Stimulated activated CD4-positive, alpha-beta T cell treated with anti-CD3 and anti-CD28 coated beads, TNF-alpha, amount 100 ng/mL, for 24 hours (primary cell): ENCODE measurements at places on chromosomes 7 and 10.

DNA sequence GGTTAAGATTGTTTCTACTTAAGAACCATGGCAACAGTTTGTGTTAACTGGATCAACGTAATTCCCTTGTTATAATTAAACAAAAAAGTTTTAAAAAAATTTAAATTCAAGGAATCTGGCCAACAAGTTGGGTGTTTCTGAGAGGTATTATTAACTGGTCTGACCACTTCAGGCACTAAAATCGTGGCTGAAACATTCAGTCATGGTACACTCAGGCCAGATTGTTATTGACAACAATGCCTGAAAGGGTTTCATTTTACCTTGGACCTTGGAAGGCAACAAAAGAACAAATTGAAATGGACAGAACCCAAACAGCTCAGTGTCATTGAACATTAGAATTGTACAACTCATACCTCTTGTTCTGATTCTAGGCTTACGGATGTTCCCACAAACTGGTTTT lies 103.3 kb upstream of the ARMC3 start:
- no peak for DNase-seq

DNA sequence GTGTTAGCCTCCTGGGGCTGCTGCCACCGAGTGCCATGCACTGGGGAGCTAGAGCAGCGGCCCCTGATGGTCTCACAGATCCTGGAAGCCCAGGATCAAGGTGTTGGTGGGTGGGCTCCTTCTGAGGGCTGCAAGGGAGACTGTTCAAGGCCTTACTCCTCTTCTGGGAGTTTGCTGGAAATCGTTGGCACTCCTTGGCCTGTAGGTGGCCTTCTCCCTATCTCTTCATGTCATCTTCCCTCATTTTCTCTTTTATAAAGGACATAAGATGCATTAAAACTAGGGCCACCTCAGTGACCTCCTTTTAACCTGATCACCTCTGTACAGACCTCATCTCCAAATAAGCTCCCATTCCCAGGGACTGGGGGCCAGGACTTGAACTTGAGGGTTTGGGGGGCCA lies 27.0 kb upstream of the ZNF862 start:
- DNase-seq = no peak

GRCh38 chr7:1244700-1245523 lies 12.2 kb downstream of the UNCX start:
- no peak for DNase-seq

- DNase-seq = no peak
Observed at GRCh38 chr10:98577578-98577977, 130.8 kb upstream of the HPS1 start.

GRCh38 chr7:151537818-151538561 lies 18.3 kb upstream of the RHEB start:
- DNase-seq = no peak

GRCh38 chr10:47062441-47063200 lies 151.4 kb downstream of the PTPN20 start:
- DNase-seq = no peak

- DNase-seq = no peak
Observed at GRCh38 chr7:142438923-142439515, 181.2 kb upstream of the PRSS58 start.

GRCh38 chr10:1461016-1461415 lies 276.3 kb downstream of the ADARB2 start:
- no peak for DNase-seq

- no peak for DNase-seq
Observed at GRCh38 chr7:152370297-152370696, 65.5 kb downstream of the KMT2C start.

DNA sequence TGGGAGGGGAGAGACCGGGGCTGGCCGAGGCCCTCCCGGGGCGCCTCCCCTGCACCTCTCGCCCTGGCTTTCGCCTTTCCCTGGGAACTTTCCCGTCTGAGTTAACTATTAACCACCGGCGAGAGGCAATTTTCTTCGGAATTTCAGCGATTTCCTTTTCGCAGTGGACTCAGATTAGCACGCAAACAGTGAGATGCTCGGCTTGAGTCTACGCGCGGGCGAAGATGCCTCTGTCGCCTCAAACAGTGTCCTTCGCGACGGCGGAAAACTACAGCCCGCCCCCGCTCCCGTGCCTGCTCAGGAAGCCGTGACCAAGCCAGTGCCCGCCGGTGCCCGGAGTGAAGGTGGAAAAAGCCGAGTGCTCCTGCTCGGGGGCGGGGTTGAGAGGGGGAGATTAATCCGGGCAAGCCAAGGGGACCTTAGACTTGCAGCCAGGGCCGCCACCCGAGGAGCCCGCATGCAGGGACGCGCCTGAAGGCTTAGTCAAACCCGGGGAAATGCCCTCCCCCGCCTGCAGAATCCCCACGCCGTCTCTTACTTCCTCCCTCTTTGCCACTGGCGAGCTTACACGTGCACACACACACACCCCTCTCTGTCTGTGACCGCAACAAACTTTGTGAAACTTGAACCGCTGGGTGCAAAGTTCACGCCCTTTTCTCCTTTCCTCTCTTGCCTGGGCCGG lies 14.5 kb upstream of the PAX2 start:
- peak; percentile 52 for DNase-seq

DNA sequence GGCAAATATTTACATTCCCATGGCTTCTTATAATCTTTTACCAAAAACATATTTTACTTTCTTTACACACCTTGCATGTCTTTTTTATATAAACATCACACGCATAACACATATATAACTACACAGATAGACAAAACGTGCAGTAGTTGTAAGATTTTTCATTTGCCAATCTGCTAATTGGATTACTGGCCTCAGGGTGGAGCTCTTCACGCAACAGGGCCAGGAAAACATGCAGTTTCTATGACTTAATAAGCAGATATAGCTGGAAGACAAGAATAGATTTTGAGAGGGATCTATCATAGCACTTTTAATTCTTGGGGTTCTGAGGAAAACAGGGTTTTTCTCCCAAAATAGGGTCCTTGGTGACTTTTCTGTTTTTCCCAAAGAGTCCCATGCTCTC lies 12.7 kb downstream of the ACADSB start:
- DNase-seq = no peak

- no peak for DNase-seq
Observed at GRCh38 chr10:30637881-30638467, 8.4 kb upstream of the LYZL2 start.

- DNase-seq = no peak
Observed at GRCh38 chr10:72483471-72483870, 128.8 kb upstream of the DNAJB12 start.

DNA sequence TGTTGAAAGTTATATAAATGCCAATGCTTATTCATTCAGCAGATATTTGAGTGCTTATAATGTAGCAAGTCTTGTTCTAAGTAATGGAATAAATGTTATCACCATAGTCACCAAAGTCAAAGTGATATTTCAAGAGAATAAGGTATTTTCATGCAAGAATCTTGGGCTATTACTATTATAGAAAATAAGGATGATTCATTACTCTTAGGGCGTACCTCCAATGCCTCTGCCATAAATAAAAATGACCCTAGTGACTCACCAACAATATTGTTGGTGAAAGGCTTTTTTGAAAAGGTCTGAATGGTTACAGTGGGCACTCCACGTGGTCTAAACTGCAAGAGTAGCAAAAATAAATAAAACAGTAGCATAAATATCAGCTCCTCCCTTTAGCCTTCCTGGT lies 68.4 kb downstream of the RALA start:
- no peak for DNase-seq

- DNase-seq = no peak
Observed at GRCh38 chr10:109914966-109915365, 8.3 kb downstream of the XPNPEP1 start.

GRCh38 chr7:16492513-16493062 lies 27.1 kb upstream of the SOSTDC1 start:
- DNase-seq = no peak

DNA sequence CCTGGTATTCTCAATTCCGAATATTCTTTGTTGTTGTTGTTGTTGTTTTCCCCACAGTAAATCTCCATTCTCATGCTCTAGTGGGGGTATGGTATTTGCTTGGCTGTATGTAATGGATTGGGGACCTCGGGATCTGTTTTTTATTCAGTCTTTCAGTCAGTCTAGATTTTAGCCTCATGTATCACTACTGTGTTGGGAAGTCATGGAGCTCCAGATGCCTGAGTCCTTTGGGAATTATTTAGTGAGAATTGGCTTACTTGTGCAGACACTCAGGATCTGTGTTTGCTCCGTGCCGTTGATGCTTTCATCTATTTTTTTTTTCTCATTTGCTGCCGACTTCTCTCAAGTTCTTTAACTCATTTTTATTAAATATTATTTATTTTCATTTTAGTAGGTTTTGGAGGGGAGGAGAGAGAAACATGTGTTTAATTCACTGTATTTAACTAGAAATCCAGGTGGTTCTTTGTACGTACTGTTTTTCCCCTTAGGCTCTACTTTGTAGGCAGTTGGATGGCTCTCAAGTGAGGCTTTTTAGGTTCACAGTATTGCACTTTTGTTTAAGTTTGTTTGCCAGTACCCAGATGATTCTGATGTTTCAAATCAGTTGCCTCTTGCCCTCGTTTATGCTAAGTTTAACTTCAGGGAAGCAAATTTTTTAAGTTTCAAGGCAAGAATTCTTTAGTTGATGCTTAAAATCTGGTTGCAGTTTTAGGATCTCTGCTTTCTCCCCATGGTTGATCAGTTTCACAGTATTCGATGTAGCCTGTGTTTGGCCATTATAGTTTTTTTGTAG lies 36.9 kb downstream of the ZNRF2 start:
- no peak for DNase-seq

- DNase-seq = no peak
Observed at GRCh38 chr7:114432703-114433102, 18.1 kb downstream of the FOXP2 start.

DNA sequence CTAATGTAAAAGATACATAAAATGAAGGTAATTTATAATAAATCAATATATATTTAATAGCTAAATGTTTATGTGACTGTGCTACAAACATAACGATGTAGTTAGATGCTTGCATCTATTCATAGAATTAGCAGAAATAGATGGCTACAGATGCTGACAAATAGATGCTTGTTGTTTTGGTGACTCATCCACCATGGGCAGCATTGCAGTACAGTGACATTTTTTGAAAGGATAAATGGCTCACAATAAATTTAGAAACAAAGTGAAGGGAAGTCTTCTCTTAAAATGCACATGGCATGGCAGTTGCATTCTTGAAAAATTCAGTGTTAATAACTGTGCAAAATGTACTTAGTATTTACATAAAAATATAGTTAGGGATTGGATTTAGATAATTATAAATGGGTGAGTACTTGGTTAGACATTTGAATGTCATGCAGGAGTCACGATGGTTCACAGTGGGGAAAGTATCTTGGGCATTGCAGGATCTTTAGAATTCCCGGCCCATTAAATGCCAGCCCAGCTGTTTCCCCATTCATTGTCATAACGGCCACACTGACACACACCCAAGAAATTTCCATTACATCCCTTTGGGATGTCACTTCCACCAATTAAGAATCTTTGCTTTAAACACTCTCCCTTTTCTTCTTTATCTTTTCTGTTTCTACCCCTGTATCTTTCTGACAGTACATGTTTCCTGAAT lies 564.1 kb downstream of the ATRNL1 start:
- DNase-seq = no peak

DNA sequence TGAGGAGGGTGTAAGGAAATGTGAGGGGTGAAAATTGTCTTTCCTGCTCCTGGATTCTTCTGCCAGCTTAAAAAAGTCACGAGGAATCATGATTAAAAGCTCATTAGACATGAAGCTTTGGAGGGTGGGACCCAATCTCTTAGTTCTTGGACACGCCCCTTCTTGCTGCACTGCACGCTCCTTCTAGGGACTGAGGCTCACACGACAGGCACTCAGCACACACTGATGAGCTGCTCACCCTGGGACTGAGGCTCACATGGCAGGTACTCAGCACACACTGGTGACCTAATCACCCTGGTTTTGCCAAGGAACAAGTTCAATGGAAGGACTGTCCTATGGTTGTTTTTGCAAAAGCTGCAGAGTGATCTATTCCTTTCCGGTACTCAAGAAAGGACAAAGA lies 65.8 kb upstream of the ELMO1 start:
- no peak for DNase-seq

- DNase-seq = no peak
Observed at GRCh38 chr7:91852263-91852741, 28.2 kb downstream of the MTERF1 start.

DNA sequence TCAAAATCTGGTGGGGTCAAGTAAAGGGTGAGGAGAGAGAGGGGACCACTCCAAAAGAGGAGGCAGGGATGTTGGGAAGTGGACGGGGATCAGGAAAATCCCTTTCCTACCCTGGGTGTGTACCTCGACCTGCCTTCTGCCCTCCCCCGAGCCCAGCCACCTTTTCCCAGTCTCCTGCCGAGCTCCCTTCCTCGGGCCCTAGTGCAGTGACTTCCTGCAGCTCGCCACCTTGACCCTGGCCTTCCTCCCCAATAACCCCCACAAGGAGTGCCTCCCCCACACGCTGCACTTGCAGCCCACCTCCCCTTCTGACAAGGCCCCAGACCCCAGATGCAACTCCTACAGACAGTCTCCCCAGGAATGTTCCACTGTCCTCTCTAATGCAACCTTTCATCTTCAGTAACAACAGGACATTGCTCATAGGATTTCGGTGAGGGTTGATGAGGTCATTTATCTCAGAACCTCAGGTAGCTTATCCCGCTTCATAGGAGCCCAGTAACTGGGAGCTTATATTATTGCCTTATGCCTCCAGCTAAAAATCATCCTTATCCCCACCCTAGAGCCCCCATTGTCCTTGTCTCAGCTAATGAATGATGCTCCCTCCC lies 90.1 kb downstream of the MKI67 start:
- DNase-seq = no peak

- DNase-seq = no peak
Observed at GRCh38 chr7:130912082-130912861, 178.3 kb upstream of the KLF14 start.

DNA sequence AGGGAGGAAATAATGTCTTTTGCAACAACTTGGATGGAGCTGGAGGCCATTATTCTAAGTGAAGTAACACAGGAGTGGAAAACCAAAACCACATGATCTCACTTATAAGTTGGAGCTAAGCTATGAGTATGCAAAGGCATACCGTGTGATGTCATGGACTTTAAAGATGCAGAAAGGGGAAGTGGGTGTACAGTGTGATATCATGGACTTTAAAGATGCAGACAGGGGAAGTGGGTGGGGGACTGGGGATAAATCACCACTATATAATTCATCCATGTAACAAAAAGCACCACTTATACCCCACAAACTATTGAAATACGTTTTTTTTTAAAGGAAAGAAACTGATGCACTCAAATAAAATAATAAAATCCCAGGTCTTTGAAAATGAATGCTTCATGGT lies 29.5 kb downstream of the LYZL2 start:
- no peak for DNase-seq

- DNase-seq = no peak
Observed at GRCh38 chr10:125811251-125811650, 11.8 kb downstream of the UROS start.
